ENCODE measurements at places on chromosomes 12 and 14. TPM values are rescaled to one million over a fixed set of nuclear protein-coding genes. Genes with fewer than 3 reads are reported as not detected.
A peak's percentile ranks its signal among the peaks of the same experiment; 100 is the strongest.

DNA sequence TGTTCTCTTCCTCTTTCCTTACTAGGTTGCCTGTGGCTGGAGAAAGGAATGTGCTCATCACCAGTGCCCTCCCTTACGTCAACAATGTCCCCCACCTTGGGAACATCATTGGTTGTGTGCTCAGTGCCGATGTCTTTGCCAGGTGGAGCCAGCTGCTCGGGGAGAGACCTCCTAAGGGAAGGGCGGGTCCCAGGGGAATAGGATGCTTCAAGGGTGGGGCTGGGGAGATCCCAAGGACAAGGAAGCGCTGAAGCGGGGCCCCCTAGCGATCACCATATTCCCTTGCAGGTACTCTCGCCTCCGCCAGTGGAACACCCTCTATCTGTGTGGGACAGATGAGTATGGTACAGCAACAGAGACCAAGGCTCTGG is 10.2 kb downstream of the MARS1 start:
- no peak for DNase-seq

- no peak for DNase-seq
These were observed 6.3 kb downstream of the TRMT61A start for GRCh38 chr14:103535081-103535890.

- DNase-seq, result peak; percentile 34
These were observed 28.7 kb downstream of the NKX2-8 start for GRCh38 chr14:36553656-36554260.

DNA sequence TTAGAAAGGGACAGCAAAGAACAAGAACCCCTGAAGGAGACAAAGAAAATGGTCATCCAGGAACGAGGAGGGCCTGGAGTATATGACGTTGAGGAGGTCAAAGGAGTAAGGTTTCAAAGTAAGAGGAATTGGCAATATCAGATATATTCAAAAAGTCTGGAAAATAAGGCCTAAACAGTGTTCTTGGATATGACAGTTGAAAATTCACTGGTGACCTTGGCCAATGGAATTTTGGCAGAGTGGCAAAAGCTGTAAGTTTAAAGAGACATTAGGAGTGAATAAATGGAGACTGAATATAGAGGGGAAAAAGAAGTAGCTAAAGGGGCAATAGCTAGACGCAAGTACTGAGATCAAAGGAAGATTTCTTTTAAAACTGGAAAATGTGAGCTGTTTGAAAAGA is 4.1 kb upstream of the ACTN1 start:
- DNase-seq, result no peak

TMEM30B gene
- 0.13 TPM for total RNA-seq
